ENCODE measurements at places on chromosomes 2 and 18. TPM values are rescaled to one million over a fixed set of nuclear protein-coding genes. Genes with fewer than 3 reads are reported as not detected.
A peak's percentile ranks its signal among the peaks of the same experiment; 100 is the strongest.

GRCh38 chr2:218645126-218645525 lies 14.3 kb downstream of the ZNF142 start:
- no peaks in the 10 kb centered on the region for H3K4me1 ChIP-seq
- H3K27me3 ChIP-seq = no peaks in the 10 kb centered on the region
- no peak for DNase-seq
- H3K27ac ChIP-seq = no peak overlapping the region
- no peak overlapping the region for H3K4me3 ChIP-seq
- peaks cover 96% of the 10 kb centered on the region for H3K36me3 ChIP-seq

DNA sequence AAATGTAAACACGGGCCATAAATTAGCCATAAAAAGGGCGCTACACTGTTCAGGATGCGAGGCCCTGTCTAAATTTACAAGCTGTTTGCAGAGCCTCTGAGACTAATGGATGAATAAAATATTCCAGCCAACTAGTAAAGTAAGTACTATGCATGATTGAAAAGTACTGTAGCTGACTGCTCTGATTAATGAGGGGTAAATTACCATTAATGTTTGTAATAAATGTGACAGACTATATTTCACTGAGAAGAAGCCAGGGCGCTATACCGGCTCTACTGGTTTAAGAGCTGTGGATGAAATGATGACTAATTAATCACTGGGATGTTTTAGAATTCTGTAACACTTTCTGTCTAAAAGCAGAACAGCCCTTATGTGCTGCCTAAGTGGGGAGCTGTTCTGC lies 54.3 kb upstream of the RGPD4 start:
- no peaks in the 10 kb centered on the region for H3K27me3 ChIP-seq
- no peak overlapping the region for H3K4me3 ChIP-seq
- peaks cover 15% of the 10 kb centered on the region for H3K4me1 ChIP-seq
- no peak overlapping the region for H3K27ac ChIP-seq

The TRPM8 gene
- not detected for total RNA-seq

DNA sequence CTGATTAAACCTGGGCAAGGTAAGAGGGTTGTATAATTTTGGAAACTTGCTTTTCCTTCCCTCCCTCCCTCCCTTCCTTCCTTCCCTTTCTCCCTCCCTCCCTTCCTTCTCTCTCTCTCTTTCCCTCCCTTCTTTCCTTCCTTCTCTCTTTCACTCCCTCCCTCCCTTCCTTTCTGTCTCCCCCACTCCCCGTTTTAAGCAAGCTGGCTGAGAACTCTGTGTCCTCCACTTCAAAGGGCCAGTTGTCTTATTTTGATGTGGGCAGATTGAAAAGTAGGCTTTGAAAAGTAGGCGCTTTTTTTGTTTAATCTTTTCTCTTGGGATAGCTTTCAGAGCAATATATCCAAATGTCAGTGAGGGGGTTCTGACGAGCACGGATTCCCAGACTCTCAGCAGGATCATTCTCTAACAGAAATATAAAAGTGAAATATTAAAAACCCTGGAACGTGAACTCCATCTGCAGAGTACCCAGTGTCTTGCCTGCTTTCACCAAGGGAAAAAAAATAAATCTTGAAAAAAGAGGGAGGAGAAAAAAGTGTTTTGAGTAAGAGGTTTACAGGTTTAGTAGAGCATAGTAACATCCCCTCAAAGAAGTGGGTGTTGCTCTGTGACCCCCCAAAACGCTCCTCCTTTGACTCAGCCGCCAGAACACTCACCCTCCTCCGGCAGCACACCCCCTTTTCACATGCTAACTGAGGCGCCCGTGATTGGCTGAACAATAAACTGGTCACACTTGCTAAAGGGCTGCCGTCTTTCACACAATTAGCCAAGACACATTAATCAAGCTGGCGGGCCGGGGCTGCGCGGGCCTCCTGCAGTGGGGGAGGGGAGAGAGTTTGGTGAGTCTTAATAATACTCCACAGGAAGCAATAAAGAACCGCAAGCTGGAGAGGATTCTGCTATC lies 52.2 kb downstream of the CDK15 start:
- H3K4me3 ChIP-seq = peak overlapping the region; percentile 13
- H3K36me3 ChIP-seq = no peaks in the 10 kb centered on the region
- peak; percentile 87 for DNase-seq
- H3K27ac ChIP-seq = no peak overlapping the region

DNA sequence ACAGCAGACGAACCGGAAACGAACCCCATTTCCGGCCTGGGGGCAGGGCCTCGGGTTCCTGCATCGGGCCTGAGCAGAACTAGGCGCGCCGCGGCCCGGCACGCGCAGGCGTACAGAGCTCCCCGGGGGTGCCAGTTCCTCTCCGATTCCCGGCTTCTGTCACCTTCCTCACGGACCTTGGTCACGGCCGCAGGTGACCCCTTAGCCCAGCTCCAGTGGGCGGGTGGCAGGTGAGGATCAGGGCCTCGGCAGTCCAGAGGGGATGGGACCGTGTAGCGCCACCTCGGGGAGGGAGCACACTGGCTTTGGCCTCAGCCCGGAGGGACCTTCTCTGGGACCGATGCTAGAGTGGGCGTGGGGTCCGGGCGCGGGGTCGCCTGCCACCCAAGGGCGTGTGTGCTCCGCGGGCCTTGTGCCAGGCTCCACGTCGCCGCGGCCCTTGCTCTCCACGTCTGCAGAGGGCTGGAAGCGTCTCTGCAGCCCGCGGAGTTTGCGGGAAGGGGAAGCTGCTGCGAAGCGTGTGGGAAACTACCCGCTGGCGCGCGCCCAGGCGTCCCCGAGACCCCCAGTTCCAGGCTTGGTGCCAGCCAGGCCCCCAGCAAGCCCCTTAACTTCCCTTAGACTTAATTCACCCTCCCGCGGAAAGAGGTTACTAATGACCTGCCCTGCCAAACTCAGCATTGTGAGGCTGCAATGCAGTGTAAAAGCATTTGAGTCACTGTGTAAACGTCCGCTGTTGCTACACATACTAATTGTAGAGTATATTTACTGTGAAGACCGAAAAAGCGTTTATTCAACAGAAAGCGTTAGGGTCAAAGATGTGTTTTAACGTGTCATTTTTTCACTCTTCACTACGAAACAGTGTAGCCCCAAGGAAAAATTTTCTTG lies at the start of gene TRAPPC12:
Gene TRAPPC12 (plus strand): TSS at position 48 of the 888 bp plus-strand sequence. CDS start 7,930 bp downstream, outside the sequence.
- H3K36me3 ChIP-seq = no peaks in the 10 kb centered on the region
- DNase-seq = peak; percentile 95
- H3K27me3 ChIP-seq = no peaks in the 10 kb centered on the region
- no peaks in the 10 kb centered on the region for H3K4me1 ChIP-seq

DNA sequence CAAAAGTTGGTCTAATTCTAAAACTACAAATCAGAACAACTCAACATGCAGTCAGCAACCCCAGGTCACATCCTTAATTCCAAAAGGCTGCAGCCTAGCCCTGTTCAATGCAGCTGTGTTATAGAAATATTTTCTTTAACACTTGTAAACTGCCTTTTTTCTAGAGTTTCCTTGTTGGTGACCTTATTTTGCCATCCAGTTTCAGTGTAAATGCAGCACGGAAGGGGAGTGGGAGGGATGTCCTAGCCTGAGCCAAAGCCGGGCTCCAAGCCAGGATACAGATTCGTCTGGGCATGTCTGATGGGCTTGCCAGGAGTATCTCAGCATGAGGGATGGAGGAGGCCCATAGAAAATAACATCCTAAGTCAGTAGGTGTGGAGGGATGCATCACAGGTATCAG lies 17.7 kb upstream of the SP3 start:
- no peaks in the 10 kb centered on the region for H3K36me3 ChIP-seq
- no peak overlapping the region for H3K27ac ChIP-seq
- DNase-seq = no peak
- H3K27me3 ChIP-seq = no peaks in the 10 kb centered on the region
- H3K4me3 ChIP-seq = no peak overlapping the region

DNA sequence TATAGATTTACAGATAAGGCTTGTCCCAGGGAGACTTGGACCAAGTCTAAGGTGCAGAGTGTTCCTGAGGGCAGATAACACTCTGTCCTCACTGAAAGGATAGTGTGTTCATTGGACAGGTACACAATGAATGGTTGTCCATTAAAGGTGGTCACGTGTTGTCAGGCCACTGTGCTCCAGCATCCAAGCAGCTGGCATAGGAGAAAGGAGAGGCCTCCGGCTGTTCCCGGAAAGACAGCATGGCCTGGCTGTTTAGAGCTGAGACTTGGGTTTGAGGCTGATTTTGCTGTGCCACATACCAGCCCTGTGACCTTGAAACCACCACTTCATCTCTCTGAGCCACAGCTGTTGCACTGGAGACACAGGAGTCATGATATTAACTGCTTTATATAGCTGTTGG lies 19.6 kb upstream of the SULT1C3 start:
- no peak overlapping the region for H3K4me3 ChIP-seq
- no peaks in the 10 kb centered on the region for H3K27me3 ChIP-seq
- no peaks in the 10 kb centered on the region for H3K4me1 ChIP-seq
- DNase-seq = no peak
- no peaks in the 10 kb centered on the region for H3K36me3 ChIP-seq

The UGT1A6 gene
- not detected for total RNA-seq

The POTEI gene
- not detected for total RNA-seq

DNA sequence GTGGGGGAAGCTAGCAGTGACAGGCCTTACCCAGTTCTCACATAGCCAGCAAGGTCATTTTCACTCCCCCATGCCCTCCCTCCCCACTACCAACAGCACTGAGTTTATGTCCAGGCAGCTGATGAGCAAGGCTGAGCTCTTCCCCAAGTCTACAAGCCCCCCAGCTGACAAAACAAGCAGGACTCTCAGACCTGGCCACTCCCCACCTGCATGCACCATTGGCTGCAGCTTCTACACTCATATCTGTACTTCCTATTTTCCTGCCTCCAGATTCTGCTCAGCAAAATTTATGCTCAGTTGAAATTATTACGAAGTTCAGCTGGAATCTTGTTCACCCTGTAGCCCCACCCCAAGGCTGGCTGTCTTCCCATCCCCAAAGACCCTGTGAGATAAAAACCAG lies 339.3 kb downstream of the ARL6IP6 start:
- H3K4me1 ChIP-seq = peaks cover 6% of the 10 kb centered on the region
- no peaks in the 10 kb centered on the region for H3K27me3 ChIP-seq
- DNase-seq = no peak

The SCYGR4 gene
- not detected for total RNA-seq

- no peak overlapping the region for H3K4me3 ChIP-seq
- H3K36me3 ChIP-seq = no peaks in the 10 kb centered on the region
- no peak overlapping the region for H3K27ac ChIP-seq
These were observed 171.3 kb downstream of the THADA start for GRCh38 chr2:43424262-43425207.

- H3K36me3 ChIP-seq = no peaks in the 10 kb centered on the region
- no peaks in the 10 kb centered on the region for H3K4me1 ChIP-seq
- no peaks in the 10 kb centered on the region for H3K27me3 ChIP-seq
- DNase-seq = no peak
- no peak overlapping the region for H3K27ac ChIP-seq
- H3K4me3 ChIP-seq = no peak overlapping the region
These were observed 78.0 kb downstream of the MARCHF4 start for GRCh38 chr2:216294305-216294704.

The TXNDC2 gene
- total RNA-seq = not detected

The CDH20 gene
- total RNA-seq = under 0.01 TPM

The CRYBA2 gene
- not detected for total RNA-seq

The COPS8 gene
- total RNA-seq = 73.7 TPM

- no peaks in the 10 kb centered on the region for H3K4me1 ChIP-seq
- H3K4me3 ChIP-seq = no peak overlapping the region
These were observed 45.3 kb downstream of the HADHB start for GRCh38 chr2:26290001-26290400.

DNA sequence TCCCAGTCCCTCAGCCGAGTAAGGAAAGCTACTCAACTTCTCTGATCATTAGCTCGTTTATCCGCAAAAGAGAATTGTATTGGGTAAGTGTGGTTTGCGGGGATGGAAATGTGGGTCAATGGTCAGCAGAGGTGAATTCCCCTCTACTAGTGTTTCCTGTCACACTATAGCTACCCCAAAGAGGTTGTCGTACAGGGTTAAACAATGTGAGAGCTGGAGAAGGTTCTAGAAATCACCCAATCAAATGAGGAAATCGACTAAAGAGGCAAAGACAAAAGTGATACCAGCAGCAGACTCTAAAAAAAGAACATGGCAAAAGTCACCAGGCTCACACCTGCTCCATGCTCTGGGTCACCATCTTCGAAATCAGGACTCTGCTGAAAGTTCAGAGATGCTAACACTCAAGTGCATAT lies 144.7 kb upstream of the ITGA4 start:
- no peak overlapping the region for H3K4me3 ChIP-seq
- H3K27me3 ChIP-seq = no peaks in the 10 kb centered on the region
- DNase-seq = no peak
- no peaks in the 10 kb centered on the region for H3K36me3 ChIP-seq
- H3K4me1 ChIP-seq = no peaks in the 10 kb centered on the region

GRCh38 chr2:30527411-30527810 lies 80.4 kb downstream of the LCLAT1 start:
- no peaks in the 10 kb centered on the region for H3K36me3 ChIP-seq
- H3K4me3 ChIP-seq = no peak overlapping the region
- peaks cover 9% of the 10 kb centered on the region for H3K4me1 ChIP-seq
- DNase-seq = no peak
- no peaks in the 10 kb centered on the region for H3K27me3 ChIP-seq

- H3K27ac ChIP-seq = peak overlapping the region; percentile 79
- H3K4me3 ChIP-seq = no peak overlapping the region
- H3K4me1 ChIP-seq = no peaks in the 10 kb centered on the region
These were observed 10.2 kb upstream of the LIMS2 start for GRCh38 chr2:127685410-127686080.

DNA sequence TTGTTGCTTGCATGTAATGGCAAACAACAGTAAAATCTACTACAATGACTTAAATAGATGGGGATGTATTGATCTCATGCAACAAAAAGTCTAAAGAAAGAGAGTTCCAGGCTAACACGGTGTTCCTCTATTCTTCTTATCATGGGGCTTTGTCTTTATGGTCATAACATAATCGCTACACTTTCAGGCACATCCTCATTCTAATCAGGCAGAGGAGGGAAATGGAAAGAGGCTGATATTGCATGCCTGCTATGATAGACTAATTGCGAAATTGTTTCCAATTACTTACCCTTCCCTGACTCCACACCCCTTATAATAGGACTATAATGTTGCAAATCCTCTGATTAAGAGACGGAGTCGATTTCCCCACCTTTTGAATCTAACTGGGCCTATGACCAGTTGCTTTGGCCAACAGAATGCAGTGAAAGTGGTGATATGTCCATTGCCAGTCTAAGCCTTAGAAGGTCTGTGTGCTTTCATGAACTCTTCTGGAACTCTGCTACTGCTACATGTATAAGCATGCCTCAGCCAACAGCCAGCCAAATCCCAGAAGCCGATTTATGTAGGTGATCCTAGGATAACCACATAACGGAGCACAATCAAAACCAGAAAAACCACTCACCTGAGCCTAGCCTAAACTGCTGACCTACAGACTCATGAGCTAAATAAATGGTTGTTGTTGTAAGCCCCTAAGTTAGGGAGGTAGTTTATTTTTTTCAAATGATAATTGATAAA lies 180.3 kb upstream of the TACR1 start:
- no peak overlapping the region for H3K27ac ChIP-seq
- H3K4me3 ChIP-seq = no peak overlapping the region
- no peaks in the 10 kb centered on the region for H3K27me3 ChIP-seq
- no peaks in the 10 kb centered on the region for H3K4me1 ChIP-seq

GRCh38 chr18:22550861-22551260 lies 133.1 kb upstream of the CTAGE1 start:
- peaks cover 7% of the 10 kb centered on the region for H3K4me1 ChIP-seq
- H3K4me3 ChIP-seq = no peak overlapping the region
- no peaks in the 10 kb centered on the region for H3K36me3 ChIP-seq
- DNase-seq = no peak

GRCh38 chr2:111035830-111036441 lies 84.8 kb upstream of the BCL2L11 start:
- H3K27me3 ChIP-seq = no peaks in the 10 kb centered on the region
- H3K4me1 ChIP-seq = no peaks in the 10 kb centered on the region
- no peak overlapping the region for H3K4me3 ChIP-seq
- H3K36me3 ChIP-seq = no peaks in the 10 kb centered on the region
- DNase-seq = no peak

The SAG gene
- total RNA-seq = not detected
